ENCODE measurements at places on chromosomes 1 and 21.

GRCh38 chr1:234710381-234710780 lies 100.4 kb upstream of the IRF2BP2 start:
- no peak for DNase-seq

- no peak for DNase-seq
These were observed 884 bp downstream of the SPATA6 start for GRCh38 chr1:48470950-48471690.

DNA sequence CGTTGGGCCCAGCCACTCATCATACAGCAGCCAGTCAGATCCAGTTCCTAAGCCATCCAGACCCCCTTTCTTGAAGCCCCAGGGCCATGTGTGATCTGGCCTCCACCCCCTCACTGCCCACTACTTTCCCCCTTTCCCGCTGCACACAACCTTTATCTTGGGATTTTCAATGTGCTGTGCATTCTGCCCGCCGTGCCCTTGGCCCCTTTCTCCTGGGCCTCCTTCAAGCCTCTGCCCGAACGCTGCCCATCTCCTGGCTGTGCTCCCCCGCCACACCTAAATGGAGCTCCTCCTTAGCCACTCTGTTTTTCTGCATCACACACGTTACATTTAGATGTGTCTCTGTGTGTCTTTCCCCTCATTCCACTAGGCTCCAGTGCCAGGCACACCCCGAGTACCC lies 66.7 kb upstream of the SELENON start:
- no peak for DNase-seq

DNA sequence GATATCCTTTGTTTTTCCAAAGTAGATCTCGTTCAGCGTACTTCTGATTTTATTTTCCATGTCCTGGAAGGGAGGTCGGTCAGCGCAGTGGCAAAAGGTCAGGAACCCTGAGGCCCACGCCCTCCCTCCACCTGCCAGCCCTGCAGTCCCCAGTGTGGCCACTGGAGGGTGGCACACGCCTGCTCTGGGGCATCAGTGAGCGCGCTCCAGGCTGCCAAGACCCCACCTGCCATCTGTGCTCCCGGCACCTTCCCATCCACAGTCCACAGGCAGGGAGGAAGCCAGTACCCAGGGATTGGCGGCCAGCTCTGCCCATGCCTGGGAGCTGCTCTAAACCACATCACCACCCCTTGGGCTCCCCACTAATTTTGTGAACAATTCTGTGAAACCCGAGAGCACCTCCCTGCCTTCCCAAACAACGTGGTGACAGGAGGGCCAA lies 32.3 kb downstream of the SLC66A1 start:
- no peak for DNase-seq

GRCh38 chr1:53316424-53316765 lies 11.5 kb downstream of the LRP8 start:
- DNase-seq = no peak

- DNase-seq = no peak
These were observed 4.7 kb downstream of the ZNF687 start for GRCh38 chr1:151286619-151287340.

GRCh38 chr1:25657121-25657882 lies 40.7 kb downstream of the MAN1C1 start:
- DNase-seq = no peak

GRCh38 chr21:29434081-29434480 lies 135.4 kb downstream of the BACH1 start:
- no peak for DNase-seq

DNA sequence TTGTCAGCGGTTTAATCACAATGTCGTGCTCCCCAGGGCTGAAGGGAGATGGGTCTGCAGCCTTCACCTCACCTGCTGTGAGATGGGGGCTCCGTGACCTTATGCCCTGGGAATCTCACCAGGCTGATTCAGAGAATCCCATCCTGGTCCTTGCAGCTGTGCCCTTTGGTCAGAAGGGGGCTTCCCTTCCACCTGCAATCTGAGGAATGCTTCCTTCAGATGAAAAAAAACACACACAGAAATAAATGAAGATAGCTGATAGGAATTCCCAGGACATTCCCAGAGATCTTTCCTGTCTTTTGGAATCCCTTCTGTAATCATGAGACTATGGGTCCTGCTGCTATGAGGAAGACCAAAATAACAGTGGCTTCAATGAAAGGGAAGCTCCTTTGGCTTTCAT lies 127.0 kb upstream of the VAMP3 start:
- DNase-seq = no peak

GRCh38 chr1:190494451-190494850 lies 16.8 kb upstream of the BRINP3 start:
- no peak for DNase-seq

Data from activated CD8-positive, alpha-beta memory T cell treated with anti-CD3 and anti-CD28 coated beads for 1 hour (primary cell).